ENCODE measurements at places on chromosomes 3 and 15.

DNA sequence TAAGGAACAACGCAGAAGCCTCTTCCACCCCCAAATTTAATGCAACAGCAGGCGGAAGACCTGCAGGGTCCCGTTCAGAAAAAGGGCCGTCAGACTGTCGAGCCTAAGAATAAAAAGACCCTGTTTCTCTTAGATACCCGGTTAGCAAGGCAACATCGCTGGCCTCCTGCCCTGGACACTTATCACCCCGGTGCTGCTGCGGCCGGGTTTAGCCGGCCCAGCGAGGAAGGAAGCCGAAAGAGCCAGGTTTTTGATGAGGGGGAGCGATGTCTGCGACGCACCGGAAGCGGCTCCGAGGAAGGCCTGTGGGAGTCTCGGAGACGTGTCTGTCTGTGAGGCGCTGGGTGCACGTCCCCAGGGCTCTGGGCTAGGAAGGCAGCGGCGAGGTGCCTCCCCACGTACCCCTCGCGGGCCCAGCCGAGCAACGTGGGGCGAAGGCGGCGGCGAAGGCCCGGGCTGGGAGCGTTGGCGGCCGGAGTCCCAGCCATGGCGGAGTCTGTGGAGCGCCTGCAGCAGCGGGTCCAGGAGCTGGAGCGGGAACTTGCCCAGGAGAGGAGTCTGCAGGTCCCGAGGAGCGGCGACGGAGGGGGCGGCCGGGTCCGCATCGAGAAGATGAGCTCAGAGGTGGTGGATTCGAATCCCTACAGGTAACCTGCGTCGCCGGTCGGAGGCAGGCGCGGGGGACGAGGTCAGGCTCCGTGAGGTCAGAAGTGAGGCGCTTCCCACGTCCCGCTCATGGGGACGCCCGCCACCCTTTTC lies at the start of gene UBA5:
Gene UBA5, plus strand, starts transcription at position 278 of the 759 bp plus-strand sequence. Its CDS starts 209 bp downstream, at position 487.
- DNase-seq = peak; percentile 79

DNA sequence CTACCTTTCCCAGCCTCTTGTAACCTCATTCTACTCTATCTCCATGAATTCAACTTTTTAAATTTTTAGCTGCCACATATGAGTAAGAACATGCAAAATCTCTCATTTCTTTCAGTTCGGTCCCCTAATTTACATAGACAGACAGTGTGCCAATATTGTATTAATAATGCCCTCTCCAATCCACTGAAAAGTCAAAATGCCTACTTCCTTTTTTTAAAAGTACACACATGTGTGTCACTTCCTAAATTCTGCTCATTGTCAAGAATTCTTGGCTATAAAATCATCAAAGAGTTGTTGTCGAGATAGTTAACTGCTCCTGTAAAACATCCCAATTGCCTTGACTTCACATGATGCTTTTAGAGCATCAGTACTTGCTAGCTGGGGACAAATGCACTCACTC lies 84.2 kb upstream of the IL12A start:
- DNase-seq = peak; percentile 49

DNA sequence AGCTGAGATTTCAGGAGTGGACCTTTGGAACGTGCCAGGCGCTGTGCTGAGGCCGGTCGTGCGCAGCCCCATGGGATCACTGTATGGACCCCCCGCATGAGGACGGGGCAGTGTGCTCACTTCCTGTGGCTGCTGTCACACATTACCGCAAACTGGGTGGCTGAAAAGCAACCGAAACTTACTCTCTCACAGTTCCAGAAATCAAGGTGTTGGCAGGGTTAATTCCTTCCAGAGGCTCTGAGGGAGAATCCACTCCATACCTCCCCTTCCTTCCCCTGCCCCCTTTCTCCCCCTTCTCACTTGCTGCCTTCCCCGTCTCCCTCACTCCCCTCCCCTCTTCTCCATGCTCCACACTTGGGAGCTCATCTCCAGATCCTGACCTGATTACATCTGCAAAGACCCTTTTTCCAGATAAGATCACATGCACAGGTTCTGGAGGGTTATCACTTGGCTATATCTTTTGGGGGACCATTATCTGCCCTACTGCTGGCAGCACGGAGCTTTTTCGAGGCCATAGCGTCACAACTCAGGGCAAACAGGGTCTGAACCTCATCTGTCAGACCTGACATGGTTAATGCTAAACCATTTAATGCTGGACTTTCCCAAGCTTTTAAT lies 41.2 kb downstream of the KLF13 start:
- DNase-seq = no peak

- DNase-seq = no peak
These were observed 602.8 kb downstream of the FOXP1 start for GRCh38 chr3:70980646-70981170.

GRCh38 chr3:130789782-130790322 lies 43.2 kb upstream of the PIK3R4 start:
- DNase-seq = no peak

GRCh38 chr3:149134575-149134974 lies 5.1 kb downstream of the HPS3 start:
- no peak for DNase-seq

Measured in pons (tissue), 1 donor.